ENCODE measurements at places on chromosomes 5 and 9.

DNA sequence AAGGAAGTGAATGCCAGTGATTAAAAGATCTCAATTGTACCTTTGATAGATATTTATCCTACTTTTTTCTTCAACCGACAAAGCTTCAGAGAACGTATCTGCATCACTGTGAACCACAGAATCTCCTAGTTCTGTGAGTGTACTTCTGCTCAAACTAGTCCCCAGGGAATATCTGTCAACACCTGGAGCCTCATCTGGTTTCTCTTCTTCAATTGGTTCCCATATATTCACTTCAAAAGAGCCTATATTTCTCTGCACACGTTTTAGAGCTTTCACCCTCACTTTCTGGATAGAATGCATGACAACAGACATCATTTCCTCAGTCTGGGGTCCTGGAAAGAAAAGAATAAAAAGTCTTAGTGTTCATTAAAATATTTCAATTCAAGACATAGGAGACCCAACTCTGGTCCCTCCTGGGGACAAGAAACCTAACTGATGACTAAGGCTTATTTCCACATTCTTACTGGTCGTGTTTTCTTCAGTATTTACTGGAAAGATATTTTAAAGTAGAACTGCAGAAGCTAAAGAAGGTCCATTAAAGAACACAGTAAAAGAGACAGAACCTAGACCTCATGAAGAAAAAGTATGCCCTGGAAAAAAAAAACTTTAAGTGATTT, 64.3 kb downstream of the CPLANE1 start:
- DNase-seq = no peak

GRCh38 chr5:173944511-173944910, 44.5 kb upstream of the C5orf47 start:
- no peak for DNase-seq

- DNase-seq = no peak
Measured at GRCh38 chr9:108911820-108912219, 22.1 kb downstream of the ELP1 start.

DNA sequence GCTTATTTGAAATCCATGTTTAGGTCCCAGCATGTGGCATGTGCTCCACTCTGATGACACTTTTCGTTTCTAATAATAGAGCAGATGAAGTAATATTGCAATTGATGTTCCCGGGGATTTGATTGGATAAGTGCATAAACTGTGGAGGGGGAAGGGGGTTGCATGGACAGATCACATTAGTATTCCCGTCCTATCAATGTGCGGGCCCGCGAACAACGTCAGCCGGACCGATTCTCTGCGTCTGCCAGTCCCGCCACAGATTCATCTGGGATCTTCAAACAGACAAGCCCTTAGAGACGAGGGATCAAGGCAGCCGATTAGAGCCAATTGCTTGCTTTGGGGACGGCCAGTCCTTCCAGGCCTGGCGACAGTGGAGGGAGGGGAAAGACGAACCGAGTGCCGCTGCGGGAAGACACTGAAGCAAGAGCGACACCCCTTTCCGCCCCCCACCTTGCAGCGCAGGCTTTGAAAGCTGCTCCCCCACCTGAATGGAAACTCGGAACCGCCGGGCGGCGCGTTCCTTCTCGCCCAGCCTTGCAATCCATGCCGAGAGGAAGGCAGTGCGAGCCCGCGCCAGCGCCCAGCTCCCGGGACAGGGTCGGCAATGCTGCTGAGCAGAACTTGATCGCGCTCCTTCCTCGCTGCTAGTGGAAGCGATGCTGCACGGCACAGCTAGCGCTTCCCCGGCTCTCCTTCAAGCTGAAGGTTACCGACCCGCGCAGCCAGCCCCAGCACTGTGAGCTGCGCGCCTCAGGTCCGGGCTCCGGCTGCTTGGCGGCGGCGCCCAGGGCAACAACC, at the start of gene RGS7BP:
Gene RGS7BP (plus strand): TSS at position 247 of the 798 bp plus-strand sequence. CDS start 610 bp downstream, outside the sequence.
- peak; percentile 90 for DNase-seq

- DNase-seq = no peak
Measured at GRCh38 chr5:9395706-9396105, 150.2 kb downstream of the SEMA5A start.

DNA sequence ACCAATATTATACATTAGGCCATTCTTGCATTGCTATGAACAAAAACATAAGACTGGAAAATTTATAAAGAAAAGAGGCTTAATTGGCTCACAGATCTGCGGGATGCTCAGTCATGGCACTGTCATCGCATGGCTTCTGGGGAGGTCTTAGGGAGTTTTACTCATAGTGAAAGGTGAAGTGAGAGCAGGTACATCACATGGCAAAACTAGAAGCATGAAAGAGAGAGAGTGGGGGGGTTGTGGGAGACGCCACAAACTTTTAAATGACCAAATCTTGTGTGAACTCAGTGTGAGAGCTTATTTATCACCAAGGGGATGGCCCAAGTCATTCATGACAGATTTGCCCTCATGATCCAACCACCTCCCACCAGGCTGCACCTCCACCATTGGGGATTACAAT, 398.3 kb upstream of the EDIL3 start:
- DNase-seq = no peak

DNA sequence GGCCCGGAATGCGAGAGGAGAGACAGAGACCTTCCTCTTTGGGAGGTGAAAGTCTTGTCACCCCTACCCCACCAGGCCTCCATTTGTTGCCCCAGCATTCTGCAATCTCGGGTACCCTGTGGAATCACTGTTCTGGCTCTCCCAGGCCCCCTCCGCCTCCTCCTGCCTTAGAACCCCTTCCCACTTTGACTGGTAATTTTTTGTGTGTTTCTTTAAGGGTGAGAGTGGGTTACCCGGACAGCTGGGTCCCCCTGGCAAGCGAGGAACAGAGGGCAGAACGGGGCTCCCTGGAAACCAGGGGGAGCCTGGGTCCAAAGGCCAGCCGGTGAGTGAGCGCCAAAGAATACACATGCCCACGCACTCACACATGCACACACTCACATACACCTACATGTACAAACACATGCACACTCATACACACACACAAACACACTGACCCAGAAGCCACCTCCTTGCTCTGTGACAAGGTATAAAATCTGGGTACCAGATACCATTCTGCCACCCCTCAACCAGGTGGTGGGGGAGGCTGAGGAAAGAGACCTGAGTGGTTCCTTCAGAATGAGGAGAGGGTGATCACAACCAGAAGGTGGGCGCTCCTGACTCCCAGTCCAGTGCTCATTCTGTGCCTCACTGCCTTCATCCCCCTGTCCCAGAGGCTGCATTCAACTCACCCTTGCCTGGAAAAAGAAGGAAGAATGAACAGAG, 30.9 kb upstream of the ORM1 start:
- peak; percentile 21 for DNase-seq

GRCh38 chr9:38183994-38184568, 115.1 kb upstream of the SHB start:
- DNase-seq = no peak

Measured in dorsolateral prefrontal cortex (tissue), 122 donors.